ENCODE measurements at places on chromosomes 1 and 21.
A peak's percentile ranks its signal among the peaks of the same experiment; 100 is the strongest.

DNA sequence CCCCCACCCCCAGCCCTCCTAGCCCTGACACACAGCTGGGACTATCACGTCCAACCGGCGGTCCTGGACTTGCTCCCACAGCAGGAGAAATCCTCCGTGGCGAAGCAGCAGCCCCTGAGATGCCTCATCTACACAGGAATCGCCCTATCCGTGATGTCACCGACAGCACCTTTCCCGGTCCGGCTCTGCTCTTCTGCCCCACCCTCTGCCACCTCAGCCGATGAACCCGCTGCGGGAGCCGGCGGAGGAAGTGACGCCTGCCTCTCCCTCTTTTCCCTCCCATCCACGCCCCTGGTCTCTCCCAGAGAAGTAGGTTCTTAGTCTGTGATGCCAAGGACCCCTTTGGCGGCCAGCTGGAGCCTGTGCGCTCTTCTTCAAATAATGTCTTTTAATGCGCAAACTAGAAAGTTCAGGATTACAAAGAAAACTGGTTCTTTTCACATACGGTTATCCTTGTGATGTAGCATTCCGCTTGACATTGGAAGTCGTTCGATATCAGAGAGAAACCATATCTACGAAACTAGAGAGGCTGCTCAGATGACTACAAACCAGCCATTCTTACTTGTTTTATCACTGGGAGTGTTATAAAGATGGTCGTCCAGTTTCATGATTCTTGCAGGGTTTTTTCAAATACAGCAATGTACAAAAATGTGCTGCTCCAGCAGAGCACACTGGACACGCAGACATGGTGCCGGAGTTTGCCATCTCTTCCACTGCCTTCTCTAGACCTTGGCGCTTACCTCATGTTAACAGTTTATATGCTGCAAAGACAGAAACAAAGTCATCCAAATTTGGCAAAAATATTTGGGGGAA, 120.3 kb downstream of the PPIAL4G start:
- DNase-seq, result no peak

- no peak for DNase-seq
These were observed 22.3 kb upstream of the HPCAL4 start for GRCh38 chr1:39713557-39713956.

DNA sequence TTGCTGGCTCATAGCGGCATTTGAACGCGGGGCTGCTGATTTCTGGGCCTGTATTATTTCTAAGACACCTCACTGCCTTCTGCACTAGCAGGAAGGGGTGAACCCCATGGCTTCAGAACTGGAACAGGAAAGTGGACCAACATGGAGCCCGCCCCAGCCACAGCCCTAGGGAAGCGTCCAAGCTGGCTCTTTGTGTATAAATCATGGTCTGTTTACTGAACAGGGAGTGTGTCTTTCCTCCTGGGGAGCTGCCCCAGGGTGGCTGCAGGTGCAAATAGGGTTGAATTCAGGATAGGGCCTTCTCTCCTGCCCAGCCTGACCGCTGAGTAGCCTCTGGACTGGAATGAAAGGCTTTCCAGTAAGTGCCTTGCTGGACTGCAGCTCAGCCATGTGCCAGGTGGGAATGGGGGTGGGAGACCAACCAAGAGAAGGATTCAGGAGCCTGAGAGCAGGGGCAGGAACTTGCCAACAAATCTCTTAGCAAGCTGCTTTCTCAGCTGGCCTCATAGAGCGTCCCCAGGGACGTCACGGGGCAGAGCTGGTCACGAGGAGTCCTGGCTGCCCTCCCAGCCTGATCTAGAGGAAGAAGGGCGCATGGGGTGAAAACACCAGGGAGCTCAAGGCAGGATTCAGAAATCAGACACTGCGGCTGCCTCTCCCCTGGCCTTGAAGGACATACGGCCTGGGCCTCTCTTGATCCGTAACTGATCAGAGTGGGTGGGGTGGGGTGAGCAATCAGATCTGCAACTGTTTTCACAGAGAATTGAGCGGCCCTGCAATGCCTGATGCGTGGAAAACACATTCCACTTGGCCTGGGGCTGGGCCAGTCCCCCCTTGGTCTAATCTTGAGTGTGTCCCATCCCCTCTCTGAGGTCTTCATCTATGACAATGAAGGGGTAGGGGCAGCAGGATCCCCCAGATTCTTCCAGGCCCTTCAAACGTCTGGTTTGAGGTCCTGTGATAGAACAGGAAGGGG, 56.5 kb upstream of the SELENON start:
- DNase-seq, result no peak

- no peak for DNase-seq
These were observed 17.1 kb downstream of the ADORA1 start for GRCh38 chr1:203144661-203145060.

DNA sequence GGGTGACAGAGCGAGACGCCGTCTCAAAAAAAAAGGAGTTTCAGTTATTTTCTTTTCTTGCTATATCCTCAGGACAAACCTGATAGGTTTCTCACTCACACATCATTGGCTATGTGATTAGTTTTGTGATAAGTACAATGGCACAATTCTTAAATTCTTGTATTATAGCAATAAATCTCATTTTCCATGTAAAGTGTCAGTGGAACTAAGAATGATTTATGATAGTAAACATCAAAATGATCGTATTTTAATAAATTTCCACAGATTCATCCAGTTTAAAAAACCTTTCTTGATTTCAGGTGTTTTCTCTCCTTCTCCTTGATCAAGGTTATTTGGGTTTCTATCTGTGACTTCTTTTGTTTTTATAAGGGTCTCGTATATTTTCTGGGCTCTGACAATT, 3.5 kb downstream of the DNAJC28 start:
- DNase-seq, result no peak

DNA sequence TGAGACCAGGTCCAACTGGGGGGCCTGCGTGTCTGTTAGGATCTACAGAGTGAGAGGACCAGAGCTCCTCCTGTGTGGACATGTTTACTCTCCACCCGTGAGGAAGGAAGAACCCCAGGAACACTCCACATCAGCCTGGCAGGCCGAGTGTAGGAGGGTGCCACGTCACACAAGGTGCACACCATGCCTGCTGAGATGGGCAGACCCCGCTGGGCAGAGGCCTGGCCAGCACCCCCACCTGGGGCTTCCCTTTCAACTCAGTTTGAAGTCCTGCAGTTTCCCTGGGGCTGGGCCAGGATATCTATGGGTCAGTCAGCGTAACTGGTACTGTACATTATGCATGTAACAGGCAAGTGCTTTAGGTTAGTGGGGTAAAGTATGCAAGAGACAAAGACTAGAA, 30.1 kb upstream of the PCBP3 start:
- no peak for DNase-seq

GRCh38 chr21:37780991-37781983, 135.0 kb downstream of the KCNJ6 start:
- no peak for DNase-seq

DNA sequence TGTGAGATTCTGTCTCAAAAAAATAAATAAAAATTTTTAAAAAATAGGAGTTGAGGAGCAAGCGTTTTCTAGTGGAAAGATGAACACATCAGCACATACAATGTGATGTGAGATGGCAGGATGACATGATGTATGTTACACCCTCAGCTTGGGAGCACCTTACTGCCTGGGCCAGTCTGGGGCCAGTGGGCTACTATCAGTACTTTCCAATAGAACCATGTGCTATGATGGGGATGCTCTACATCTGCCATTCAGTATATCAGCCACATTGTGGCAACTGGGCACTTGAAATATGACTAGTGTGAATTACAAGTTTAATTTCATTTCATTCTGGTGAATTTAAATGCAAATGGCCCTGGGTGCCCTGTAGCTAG, 156.0 kb downstream of the PGBD5 start:
- no peak for DNase-seq

DNA sequence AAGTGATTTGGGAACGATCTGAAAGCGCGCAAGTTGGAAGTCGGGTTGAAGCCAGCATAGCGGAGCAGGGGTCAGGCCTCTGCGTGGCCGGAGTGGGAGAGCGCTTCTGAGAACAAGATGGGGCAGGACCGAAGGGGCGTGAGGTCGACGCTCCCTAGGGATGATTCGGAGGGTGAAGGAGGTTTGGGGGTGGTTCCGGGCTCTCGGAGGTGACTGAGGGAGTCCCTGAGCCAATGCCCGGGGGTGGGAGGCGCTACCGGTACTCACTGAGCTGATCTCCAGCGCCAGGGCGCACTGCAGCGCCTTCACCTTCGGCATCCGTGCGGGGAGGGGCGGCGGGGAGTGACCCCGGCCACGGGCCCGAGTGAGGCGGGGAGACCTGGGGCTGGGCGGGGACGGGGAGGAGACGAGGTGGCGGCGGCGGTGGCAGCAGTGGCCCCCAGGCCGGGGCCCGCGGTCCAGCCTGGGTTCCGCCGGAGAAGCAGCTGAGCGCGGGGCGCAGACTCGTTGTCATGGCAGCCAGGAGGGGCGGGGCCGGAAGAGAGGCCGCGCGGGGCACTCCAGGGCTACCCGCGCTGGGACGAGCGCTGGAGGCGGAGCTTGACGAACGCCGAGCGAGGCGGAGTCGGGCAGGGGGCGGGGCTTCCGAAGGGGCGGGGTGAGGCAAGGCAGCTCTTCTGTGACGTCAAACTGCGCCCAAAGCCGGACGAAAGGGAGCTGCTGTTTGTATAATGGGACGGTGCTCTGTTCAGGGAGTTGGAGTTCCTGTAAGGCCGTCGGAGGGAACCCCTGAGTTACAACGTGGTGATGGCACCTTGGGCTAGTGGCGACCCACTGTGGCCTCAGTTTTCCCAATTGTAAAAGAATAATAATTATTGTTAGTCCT, at the start of gene SPATA6:
TSS of gene SPATA6 (minus strand) at position 514 of the 886 bp plus-strand sequence. CDS start at position 318, 196 bp downstream.
- DNase-seq, result peak; percentile 85

- peak; percentile 97 for DNase-seq
These were observed 9.8 kb upstream of the PRSS38 start for GRCh38 chr1:227805606-227806197.

- no peak for DNase-seq
These were observed 125.1 kb downstream of the NEK7 start for GRCh38 chr1:198281911-198282310.

- no peak for DNase-seq
These were observed 39.9 kb downstream of the STPG1 start for GRCh38 chr1:24373710-24374109.

- DNase-seq, result no peak
These were observed 18.8 kb downstream of the RGS13 start for GRCh38 chr1:192654591-192655251.

- peak; percentile 81 for DNase-seq
These were observed 66.0 kb downstream of the COL18A1 start for GRCh38 chr21:45470773-45471524.

DNA sequence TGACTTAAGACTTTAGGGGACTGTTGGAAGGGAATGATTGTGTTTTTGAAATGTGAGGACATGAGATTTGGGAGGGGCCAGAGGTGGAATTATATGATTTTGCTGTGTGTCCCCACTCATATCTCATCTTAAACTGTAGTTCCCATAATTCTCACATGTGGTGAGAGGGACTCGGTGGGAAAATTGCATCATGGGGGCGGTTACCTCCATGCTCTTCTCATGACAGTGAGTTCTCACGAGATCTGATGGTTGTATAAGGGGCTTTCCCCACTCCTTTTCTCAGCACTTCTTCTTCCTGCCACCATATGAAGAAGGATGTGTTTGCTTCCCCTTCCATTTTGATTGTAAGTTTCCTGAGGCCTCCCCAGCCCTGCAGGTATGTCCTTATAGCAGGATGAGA, 35.0 kb upstream of the SCAF4 start:
- no peak for DNase-seq

- DNase-seq, result no peak
These were observed 1.5 kb upstream of the PROX1 start for GRCh38 chr1:213986020-213986924.

- no peak for DNase-seq
These were observed 236.9 kb upstream of the VAMP3 start for GRCh38 chr1:7534061-7534825.
